Neural progenitor cell (in vitro differentiated cells): ENCODE measurements at places on chromosomes 2 and 18. TPM values are rescaled to one million over a fixed set of nuclear protein-coding genes. Genes with fewer than 3 reads are reported as not detected.
A peak's percentile ranks its signal among the peaks of the same experiment; 100 is the strongest.

The IMPACT gene
- total RNA-seq: 41.6 and 66.5 TPM in 2 replicates

The IL36A gene
- total RNA-seq: not detected in 2 replicates

The DRC1 gene
- 0.56 TPM in 1 of 2 replicates, not detected in the other for total RNA-seq

The CTNNA2 gene
- total RNA-seq: 39.1 and 43.5 TPM in 2 replicates

The DCDC2C gene
- total RNA-seq: not detected in 2 replicates

The ST8SIA3 gene
- total RNA-seq: 0.65 and 1.2 TPM in 2 replicates

The NYAP2 gene
- total RNA-seq: 0.07 TPM in 1 of 2 replicates, not detected in the other

The LBX2 gene
- total RNA-seq: 0.12 TPM in 1 of 2 replicates, not detected in the other

DNA sequence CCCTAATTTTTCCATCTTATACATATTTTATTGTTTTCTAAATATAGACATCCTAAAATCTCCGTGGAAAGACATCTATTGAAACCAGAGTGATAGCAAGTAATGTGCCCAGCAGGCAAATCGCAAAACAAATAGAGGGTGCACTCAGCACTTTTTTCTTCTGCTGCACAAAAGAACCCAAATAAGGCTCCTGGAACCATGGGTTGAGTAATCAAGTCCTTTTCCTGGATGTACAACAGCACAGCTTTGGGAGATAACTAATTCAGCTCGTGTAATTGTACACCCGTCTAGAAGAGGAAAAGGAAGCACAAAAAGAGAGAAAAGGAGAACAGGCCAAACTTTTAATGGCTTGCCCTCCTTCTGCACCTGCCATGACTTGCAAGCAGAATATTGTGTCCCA is 126.9 kb upstream of the TLK1 start:
- no peak for DNase-seq

- no peak for DNase-seq
Measured at GRCh38 chr2:38509314-38509946, 93.3 kb downstream of the HNRNPLL start.

DNA sequence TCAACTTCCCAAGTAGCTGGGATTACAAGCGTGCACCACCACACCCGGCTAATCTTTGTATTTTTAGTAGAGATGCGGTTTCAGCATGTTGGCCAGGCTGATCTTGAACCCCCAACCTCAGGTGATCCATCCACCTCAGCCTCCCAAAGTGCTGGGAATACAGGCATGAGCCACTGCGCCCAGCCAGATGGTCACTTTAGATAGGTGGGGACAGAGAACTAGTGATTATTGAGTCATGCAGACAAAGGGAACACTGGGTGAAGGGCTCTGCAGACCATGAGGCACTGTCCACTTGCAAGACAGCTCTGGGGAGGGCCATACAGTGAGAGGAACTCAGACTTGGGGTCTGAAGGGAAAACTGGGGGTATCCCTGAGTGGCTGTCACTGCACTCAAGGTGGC is 58.4 kb upstream of the POMC start:
- DNase-seq: no peak

DNA sequence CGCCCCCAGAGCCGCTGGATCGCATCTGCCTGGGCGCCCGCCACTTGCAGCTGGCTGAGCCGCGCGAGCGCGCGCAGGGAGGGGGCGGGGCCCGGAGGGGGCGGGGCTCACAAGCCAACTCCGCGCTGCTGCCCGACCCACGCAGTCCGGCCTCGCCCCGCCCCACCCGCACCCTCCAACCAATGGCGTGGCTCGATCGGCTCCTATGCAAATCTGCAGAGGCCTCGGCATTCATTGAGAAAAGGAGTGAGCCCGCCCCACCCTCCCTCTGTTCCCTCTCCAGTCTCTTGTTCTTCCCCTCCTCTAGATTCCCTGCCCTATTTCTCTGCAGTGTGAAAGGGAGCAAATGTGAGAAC is at the start of gene ALK:
ALK (minus strand) TSS at position 27 of the 356 bp plus-strand sequence. CDS start 927 bp downstream, outside the sequence.
- peak; percentile 98 for DNase-seq

DNA sequence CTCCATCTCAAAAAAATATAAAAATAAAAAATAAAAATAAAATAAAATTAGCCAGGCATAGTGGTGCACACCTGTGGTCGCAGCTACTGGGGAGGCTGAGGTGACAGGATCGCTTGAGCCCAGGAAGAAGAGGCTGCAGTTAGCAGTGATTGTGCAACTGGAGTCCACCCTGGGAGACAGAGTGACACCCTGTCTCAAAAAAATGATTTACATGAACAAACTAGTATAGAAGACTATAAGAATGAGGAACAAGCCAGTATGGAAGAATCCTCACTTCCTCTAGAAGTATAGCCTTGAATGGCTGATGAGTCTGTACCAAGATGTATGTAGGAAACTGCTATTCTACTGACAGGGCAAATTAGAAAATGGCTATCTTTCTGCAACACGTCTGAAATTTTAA is 10.9 kb downstream of the YES1 start:
- DNase-seq: no peak

- DNase-seq: no peak
Measured at GRCh38 chr2:72129681-72130340, 17.9 kb downstream of the CYP26B1 start.

DNA sequence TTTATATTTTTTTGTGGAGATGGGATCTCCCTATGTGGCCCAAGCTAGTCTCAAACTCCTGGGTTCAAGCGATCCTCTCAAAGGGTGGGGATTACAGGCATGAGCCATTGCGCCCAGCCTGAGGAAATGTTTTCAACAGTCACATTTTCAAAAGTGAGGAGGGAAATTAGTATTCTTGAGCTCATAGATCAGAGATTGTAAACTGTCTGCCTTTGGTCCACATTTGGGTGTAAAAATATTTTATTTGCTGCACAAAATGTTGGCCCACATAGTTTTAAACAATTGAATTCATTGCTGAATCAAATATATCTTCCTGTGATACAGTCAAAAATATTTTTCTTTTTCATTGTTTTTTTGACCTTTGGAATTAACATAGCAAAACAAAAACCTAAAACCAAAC is 48.6 kb downstream of the NOP58 start:
- DNase-seq: no peak

GRCh38 chr2:144477957-144478311 is 42.0 kb downstream of the ZEB2 start:
- DNase-seq: no peak

DNA sequence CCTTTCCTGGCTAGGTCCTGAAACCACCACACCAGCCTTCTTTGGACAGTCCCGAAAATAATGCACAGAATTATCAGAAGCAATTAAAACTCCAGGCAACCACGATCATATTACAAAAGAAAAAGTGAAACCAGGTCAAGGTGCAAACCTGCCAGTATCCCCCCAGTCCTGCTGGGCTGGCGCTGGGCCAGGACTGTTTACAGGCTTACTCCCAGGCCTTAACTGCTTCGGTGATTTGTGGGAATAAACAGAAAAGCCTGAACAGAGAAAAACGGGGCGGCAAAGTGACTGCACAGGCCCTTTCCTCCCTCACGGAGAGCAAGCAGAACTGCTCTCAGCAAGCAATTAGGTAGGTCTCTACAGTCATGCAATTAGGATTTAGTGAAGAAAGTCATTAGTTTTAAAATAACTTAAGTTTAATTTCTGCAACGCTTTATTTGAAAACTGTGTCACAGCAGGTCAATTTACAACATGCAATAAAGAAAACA is 1.3 kb downstream of the HDAC4 start:
- DNase-seq: peak; percentile 54

DNA sequence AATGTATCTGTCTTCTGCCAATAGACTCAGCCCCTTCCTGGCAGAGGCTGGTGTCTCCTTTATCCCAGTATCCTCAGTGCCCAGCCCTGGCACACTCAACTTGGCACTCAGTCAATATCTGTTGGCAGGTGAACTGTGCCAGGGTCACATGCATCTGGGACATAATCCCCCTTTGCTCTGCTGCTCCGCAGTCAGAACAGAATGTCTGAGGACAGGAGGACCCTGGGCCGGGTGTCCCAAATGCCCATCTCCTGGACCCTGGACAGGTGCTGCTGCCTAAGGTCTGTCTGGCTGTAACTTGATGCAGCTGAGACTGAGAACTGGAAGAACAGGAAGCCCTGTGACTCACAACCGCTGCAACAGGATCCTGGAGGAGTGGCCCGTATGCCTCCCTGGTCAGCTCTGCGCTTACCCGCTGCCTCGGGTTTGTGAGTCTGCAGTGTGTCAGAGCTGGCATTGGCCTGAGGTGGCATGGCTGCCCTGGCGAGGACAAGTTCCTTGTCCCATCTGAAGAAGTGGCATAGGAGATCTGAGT is 11.4 kb downstream of the HK2 start:
- DNase-seq: peak; percentile 18

DNA sequence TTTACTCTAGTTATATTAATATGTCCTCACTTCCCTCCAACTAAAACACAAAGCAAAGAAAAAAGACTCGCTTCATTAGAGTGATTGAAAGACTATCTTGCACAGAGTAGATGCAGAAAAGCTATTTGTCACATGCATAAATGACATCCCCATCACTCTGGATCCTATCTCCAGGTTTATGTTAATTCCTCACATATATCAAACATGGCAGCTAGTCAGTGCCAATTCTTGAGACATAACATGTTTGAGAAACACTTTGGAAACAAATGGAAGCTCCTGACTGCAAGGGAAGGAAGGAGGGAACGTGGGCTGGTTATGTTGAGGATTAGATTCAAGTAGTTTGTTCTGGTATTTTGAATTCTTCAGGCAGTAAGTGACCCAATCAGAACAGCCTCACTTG is 89.8 kb upstream of the BCL2L11 start:
- no peak for DNase-seq

DNA sequence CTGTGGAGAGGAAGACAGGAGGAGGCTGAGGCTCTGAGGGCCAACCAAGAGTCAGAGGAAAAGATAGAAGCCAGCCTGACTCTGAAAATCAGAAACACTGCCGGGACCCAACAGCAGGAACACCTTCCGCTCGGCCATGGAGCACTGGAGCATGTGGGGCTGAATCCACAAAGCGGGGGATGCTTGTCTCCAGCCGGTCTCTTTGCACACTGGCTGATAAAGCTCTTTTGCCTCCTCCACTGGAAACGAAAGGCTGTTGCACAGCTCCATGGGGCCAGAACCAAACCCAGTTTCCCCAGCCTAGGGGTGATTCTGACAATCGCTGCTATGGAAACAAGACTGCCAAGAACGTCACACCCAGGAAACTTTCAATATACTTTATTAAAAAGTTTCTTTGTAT is 90.3 kb downstream of the COL6A3 start:
- DNase-seq: no peak

DNA sequence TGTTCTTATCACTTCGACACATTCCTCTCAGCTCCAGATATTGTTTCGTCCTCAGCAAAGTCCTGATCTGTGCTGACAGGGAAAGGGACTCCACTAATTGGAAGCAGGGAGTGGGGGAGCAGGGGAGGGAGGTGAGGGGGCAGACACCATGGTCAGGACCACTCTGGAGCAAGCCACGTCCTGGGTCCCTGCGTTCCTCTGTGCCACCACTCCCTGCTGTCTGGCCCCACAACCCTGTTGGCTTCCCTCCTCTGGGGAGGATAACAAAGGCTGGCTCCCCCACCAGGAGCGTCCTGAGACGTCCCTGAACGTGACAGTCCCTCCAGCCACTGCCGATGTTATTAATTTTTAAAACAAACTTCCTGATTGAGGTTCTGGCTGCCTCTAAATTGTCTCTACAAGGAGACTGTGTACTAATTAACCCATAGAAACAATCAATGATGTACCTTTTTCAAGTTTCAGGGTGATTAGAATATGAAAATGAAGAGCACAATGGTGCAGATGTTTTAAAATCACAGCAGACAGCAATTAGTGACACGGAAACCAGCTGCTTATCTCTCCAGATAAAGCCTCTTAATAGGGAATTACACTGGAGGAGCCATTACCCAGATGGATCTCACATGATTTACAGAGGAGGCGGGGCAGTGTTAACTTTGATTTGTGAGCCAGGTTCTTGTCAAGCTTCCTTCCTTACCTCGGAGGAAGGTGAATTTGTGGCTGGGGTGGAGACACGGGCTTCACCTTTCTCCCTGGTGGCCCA is 257.5 kb downstream of the SETBP1 start:
- DNase-seq: peak; percentile 33

DNA sequence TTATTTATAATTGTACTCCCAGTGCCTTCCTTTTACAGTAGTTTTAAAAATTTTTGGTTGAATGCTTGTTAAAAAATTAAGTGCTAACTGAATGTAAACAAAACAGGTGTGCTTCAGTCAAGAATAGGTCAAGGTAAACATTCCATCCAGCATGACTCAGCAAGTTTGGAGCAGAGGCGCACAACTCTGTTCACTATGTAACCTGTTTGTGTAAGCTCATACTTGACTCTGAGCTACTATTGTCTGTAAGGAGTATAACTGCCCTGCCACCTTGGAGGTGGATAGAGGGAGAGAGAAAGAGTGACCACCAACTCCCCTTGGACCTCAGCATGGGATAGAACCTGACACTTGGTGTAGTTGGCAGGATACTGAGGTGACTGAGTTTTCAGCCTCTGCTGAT is 207.4 kb upstream of the SYT4 start:
- DNase-seq: no peak

- DNase-seq: no peak
Measured at GRCh38 chr2:4424153-4424552, 720.8 kb downstream of the DCDC2C start.

DNA sequence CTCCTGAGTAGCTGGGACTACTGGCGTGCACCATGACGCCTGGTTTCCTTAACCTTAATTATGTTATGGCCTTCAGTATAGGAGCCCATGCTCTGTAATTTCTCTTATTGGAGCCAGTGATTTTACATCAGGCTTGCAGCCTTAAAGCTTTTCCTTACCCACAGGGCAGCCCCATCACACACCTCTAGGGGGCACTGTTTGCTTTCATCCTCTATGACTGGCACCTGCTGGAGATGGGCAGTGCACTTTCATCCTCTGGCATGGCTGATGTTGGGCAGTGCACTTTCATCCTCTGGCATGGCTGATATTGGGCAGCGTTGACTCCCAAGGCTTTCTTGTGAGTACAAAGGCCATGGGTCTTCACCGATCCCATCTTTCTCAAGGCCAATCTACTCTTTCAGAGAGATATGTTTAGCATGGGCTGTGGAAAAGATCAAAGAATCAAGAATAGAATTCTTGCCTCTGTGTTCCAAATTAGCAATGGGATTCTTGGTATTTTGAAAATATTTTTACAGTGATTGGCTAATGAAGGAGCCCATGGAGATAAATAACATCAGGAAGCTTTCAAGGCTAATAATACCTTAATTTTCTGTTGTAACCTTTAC is 80.7 kb upstream of the MEX3C start:
- DNase-seq: peak; percentile 74

DNA sequence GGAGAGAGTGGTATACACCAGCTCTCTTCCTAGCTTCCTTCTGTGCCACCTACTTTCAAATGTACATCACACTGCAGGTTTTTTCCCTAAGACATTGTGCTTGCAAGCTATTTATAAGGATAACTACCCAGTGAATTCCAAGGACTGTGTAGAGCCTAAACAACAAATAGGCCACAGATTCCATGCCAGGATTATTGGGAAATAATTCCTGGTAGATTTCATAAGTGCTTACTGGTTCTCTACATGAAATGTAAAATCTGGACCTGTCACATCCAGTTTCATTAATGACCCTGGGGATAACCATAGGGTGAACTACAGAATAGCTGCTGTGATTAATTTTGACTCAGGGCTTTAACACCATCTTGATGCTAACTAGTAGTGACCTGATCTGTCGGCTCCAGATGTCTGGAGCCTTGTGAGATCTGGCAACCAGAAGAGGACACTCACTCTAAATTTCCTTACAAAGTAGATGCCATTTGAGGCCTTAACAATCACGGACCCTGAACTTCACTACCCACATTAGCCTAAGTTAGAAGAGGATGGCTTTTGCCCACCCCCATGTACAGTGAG is 34.3 kb upstream of the LGALSL start:
- DNase-seq: no peak
